ENCODE measurements at places on chromosomes 5 and 9.

- no peak for DNase-seq
Measured at GRCh38 chr9:120724757-120725400, 10.6 kb upstream of the MEGF9 start.

GRCh38 chr5:43192558-43193180 is 644 bp downstream of the NIM1K start:
- peak; percentile 67 for DNase-seq

DNA sequence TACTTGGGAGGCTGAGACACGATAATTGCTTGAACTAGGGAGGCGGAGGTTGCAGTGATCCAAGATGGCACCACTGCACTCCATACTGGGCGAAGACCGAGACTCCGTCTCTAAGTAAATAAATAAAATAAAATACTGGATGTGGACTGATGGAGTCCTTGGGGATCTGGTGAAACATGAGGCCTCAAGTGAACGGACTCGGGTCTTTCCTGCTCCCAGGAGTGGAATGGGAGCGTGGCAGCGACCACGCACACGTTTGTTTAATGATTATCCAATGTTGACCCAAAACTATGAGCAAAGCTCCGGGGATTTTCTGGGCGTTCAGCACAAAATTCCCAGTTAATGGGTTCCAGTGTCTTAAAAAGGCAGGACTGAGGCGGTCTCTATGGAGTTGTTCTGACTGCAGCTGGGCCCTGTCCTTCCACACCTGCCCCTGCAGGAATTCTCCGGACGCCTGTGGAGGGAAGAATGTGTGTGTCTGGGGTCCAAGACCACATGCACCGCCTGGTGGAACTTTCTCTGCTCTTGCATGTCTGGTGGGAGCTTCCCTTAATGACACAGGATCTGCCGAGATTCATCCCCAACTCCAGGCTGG is 26.6 kb downstream of the NEK6 start:
- peak; percentile 55 for DNase-seq

DNA sequence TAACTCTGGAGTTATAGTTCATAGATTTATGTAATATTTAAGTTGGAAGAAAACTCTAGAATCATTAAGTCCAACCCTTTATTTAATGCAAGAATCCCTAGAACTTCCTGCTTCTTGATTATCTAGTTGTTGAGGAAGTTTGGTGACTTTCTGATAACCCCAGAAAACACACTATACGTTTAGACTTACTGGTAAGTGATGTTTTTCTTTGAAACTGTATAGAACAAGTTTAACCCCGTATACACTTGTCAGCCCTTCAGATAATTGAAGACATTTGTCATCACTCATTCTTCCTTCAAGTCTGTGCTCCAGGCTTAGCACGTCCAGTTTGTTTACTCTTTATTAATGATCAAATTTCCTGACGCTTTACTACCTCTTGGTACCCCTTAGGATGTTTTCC is 9.0 kb downstream of the NDUFS4 start:
- no peak for DNase-seq

GRCh38 chr5:179806250-179807048 is at the start of gene MGAT4B:
MGAT4B (minus strand) TSS chr5:179806866; CDS start chr5:179806583, 283 bp downstream.
- peak; percentile 88 for DNase-seq

DNA sequence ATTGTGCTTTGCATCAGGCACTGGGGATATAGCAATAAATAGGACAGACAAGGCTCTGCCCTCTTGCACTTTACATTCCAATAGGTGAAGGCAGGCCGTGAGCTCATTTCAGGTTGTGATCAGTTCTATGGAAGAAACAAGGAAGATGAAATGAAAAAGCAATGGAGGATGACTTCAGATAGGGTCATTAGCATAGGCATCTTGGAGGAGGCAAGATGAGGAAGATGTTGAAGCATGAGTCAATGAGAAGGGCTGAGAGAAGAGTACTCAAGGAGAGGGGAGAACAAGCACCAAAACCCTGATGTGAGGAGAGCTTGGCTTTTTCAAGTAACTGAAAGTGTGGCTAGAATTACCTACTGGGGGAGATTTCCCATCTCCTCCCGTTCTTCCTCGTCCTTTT is 5.0 kb upstream of the SPARC start:
- DNase-seq: no peak
